ENCODE measurements at places on chromosomes 7 and 10.

GRCh38 chr7:64359543-64359942 lies 45.8 kb downstream of the ZNF736 start:
- no peak for DNase-seq

GRCh38 chr7:33192695-33193291 lies 63.4 kb downstream of the BBS9 start:
- DNase-seq: no peak

DNA sequence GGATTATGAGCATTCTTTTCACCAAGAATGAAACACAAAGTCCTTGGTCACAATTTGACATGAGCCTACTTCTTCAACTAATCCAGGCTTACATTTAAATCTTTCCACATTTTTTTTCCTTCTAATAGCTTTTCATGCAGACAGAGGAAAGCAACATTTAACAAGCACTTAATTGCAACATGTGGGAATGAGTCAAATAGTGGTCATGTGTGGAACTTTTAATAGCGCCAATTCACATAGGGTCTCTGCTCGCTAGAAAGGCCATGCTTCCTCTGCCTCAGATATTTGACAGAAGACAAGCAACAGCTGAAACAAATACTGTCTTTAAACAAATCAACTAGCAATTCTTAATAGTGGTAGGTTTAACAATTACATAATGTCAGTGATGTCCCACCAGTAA lies 285.9 kb upstream of the ETV1 start:
- no peak for DNase-seq

DNA sequence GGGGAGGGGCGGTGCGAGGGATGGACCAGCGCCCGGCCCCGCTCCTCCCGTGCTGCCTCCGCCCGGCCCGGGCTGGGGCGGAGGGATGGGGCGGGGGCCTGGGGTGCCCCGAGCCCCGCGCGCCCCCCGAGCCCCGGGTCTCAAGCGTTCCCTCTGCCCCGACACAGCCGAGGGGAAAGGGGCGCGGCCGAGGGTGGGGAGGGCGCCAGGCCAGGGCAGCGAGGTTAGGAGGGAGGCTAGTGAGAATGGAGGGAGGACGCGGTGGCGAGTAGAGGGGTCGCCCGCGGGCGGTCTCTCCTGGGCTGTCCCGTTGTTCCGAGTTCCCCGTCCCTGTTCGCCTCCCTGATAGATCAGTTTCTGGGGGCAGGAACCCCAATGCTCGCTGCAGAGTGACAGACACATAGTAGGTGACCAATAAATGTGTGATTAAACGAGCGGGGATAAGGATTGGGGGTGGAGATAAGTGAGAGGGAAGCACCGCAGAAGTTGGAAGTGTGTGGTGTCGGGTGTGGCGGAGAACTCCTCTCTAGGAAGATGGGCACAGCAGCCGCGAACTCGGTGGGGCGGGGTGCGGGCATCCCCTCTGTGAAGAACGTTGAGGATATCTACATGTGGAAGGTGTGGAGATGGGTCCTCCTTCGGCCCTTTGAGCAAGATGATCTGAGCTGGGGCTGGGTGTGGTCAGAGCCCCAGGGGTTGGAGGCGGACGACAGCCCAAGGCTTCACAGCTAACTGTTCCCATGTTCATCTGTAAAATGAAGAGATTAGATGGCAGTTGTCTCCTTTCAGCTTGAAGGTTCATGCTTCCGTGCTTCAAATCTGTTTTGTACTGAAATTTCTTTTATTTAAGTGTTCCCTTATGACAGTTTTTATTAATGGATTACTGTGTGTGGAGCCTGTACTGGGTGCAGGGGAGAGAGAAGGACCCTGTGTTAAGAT lies 580 bp downstream of the ZNF775 start:
- no peak for DNase-seq

GRCh38 chr10:84184517-84184916 lies 9.8 kb upstream of the CDHR1 start:
- peak; percentile 12 for DNase-seq

DNA sequence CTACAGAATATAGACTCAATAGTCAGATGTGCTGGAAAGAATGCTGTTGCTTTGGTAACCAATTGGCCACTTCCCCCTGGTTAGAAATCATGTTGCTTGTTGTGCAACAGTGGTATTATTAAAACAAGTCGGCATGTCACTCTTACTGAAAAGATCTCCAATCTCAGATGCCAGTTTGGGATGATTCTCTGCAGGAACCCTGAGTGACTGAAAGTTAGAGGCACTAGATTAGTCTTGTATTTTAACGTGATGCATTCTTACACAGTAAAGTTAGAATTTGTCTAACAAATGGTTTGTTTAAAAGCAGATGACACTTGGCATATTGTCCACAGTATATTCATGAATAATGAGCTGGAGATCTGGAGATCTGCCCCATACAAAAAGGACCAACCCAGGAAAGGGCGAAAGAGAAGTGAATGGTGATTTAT lies 287.6 kb downstream of the TWIST1 start:
- DNase-seq: no peak

DNA sequence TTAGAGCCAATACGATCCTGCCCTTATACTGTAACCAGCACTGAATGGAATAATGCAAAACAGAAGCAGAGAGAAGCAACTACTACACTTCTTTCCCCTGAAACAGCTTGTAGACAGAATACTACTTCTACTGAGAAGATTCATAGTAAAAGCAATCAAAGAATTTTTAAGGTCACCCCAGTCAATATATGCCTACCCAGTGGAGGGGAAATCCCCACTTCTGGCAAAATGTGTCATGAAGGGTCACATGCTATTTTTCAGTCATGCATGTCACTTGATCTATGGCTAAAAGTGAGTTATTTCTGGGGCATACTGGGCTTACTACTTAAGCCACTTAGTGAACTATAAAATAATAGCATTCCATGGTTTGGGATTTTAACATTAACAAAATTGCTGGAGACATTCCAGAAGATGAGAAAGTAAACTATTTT lies 25.6 kb downstream of the IRF5 start:
- DNase-seq: no peak

DNA sequence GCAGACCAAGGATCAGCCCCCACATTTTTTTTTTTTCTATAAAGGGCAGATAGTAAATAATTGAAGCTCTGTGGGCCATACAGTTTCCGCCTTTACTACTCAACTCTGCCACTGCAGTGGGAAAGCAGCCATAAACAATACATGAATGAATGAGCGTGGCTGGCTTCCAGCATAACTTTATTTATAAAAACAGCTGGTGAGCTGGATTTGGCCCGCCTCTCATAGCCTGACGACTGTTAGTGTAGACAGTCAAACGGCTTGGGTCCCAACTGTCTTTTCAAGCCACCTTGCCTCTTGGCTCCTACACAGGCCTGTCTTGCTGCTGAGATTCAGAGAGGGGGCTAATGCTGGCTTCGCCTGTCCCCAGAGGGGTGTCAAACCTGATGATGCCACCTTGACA lies 169.8 kb upstream of the GPR26 start:
- DNase-seq: no peak

DNA sequence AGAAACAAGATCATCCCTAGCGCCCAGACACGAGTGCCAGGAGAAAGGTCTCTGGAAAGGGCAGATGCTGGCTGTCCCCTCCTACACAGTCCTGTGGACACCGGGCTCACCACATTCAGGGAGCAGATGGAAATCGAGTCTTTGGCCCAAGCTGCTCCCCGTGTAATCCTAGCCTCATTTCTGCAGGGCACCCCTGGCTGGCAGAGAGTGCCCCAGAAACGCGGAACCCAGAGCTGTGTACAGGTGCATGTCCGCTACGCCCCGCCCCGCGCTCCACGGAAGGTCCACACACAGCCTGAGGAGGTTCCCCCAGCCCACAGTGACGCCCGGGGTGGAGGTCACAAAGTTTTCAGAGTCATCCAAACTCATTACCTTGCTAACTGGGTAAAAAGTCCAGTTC lies 202.8 kb downstream of the MAD1L1 start:
- DNase-seq: no peak

GRCh38 chr10:86533328-86533727 lies 11.7 kb upstream of the WAPL start:
- DNase-seq: no peak

GRCh38 chr10:3036155-3037021 lies 31.0 kb upstream of the PFKP start:
- no peak for DNase-seq

DNA sequence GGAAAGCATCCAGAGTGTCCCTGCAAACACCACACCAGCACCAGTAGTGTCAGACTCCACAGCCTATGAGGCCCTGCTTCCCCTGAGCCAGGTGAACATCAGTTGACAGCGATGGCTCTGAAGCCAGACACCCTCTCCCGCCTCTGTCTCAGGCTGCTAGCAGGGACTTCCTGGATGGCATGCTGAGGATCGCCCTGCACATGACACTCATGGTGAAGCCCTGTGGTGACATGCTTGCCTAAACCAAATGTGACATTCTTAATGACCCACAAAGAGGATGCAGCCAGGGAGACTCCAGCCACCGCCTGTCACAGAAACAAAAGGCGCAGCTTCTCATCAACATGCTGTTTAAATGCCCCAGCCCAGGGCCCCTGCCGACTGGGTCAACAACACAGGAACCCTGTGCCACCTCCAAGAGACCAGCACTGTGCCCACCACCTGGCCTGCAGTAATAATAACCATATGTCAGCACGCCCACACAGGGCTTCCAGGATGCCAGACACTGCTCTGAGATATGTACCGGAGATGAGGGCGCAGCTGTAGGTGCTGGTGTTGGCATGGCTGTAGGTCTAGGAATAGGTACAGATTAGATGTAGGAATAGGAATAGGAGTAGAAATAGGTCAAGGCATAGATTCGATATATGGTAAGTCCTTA lies 81.3 kb downstream of the GRID1 start:
- no peak for DNase-seq

DNA sequence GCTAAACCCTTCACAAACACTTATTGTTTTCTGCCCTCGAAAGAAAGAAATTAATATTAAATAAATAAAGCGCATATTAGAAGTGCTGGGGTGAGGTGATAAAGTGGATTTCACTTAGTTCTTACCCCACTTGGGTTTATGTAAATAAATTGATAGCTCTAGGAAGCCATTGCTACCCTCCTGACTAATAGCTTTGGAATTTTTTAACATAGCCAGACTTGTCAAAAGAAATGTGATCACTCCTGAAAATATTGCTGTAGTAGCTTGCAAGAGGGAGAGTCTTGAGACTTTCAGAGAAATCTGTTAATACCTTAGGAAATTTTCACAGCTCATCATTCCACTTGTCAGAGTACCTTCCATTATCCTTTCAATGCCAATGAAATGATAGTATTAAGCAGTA lies 7.6 kb downstream of the ARL5B start:
- no peak for DNase-seq

DNA sequence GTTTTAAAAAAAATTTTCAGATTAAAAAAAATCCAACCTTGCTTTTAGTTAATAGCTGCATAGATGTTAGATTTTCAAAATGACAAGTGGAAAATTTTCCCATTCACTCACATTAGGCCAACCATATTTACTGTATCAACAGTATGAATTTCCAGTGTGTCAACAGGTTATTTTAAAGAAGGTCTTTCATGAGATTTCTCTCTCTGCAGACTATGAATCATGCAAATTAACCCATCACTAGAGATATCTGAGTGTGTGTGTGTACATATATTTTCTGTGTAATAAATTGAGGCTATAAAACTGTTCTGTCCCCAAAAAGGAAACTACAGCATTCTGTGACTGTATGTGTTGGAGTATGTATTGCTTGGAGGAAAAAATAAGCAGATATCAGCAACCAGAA lies 305.6 kb downstream of the ARL4A start:
- DNase-seq: no peak

DNA sequence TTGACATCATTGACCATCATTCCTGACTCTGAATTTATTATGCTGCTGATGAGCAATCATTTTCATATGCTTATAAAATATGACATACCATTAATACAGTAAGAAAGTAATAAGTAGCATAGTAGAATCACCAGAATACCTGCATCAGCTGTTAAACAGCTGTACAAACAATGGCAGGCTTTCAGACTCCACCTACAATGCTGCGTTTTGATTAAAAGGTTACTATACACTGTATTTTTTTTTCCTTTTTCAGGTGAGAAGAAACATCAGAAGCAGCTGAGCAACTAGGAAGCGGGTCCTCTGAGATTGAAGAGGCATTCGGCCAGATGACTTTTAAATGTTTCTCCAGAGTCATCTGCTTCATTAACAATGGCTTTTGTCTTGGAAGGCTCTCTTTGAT lies 7.1 kb downstream of the ASNS start:
- no peak for DNase-seq

DNA sequence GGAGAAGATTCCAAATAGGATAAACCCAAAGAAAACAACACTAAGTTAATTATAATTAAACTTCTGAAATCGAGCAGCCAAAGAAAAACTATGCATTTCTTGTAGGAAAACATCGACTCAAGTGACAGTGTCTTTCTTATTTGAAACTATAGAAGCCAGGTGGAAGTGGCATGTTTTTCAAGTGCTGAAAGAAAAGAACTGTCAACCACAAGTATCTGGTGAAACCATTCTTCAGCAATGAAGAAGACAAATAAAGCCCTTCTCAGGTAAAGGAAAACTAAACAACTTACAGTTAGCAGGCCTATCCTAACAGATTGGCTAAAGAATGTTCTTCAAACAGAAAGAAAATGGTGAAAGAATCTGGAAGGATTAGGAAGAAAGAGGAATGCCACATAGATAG lies 71.4 kb upstream of the MSRB2 start:
- no peak for DNase-seq

DNA sequence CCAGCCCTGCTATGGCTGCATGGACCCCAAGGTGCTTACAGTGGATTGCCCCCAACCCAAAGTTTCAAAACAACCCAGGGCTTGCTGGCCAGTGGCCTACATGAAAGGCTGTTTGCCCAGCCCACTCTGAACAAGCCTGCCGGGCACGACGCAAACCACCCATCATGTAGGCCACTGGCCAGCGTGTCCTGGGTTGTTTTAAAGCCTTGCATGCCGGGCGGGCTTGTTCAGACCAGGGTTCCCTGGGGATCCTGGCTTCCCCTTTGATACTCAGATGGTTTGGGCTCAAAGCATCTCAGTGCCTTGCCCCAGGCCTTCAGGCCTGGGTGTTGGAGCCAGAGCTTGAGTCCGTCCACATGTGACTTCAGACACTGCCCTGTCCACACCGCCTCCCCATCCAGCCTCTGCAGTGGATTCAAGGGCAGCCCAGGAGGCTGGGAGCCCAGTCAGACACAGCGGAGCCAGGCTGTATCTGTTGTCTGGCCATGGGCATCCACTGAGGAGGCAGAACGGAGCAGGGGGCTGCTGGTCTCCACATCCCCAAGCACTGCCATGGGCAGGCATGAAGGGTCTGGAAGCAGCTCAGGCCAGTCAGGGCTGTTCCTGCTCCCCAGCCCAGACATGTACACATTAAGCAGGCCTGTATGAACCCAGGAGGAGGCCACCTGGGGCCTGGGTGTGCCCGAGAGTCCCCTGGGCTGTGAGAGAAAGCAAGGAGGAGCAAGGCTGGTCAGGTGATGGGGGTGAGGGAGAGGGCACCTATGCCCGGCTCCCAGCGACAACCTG lies 4.0 kb upstream of the ADIRF start:
- DNase-seq: no peak

GRCh38 chr10:30803892-30804322 lies 174.4 kb upstream of the LYZL2 start:
- DNase-seq: no peak

GRCh38 chr7:5183155-5183554 lies 6.9 kb upstream of the WIPI2 start:
- DNase-seq: no peak

GRCh38 chr10:104334965-104335650 lies 3.2 kb downstream of the ITPRIP start:
- no peak for DNase-seq

Measured in D721Med (cell line).